NCI-H1092 treated with DMSO at 0.1 percent for 48 hours (cell line): ENCODE measurements at places on chromosomes 16 and 17.

GRCh38 chr16:20325005-20325404 lies 2.3 kb downstream of the GP2 start:
- DNase-seq = no peak

DNA sequence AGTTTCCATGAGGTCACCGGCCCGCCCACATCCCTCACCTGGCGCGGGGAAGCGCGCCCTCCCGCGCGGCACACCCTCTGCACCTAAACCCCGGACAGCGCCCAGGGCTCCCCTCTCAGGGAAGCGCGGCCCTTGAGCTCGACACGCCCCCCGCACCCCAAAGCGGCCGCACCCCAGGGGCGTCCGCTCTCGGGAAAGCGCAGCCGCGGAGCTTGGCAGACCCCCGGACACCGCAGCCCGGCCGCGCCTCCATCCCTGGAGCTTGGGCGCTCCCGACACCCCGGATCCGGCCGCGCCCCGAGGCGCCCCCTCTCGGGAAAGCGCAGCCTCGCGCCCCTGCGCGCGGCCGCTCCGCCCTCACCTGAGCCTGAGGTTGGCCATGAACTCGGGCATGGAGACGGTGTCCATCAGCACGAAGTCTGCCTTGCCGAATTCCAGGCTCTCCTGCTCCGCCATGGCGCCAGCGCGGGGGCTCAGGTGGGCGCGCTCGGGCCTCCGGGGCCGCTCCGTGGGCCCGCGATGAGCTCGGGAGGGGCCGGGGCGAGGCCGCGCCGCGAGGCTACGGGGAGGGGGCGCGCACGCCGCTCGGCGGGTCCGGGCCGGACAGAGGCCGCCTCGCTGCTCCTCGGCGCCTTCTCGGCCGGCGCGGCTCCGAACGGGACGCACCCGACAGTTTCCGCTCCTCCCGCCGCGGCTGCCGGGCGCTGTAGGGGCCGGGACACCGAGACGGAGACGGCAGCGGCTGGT lies at the start of gene MYO1D:
TSS of gene MYO1D (minus strand) at position 708 of the 747 bp plus-strand sequence. CDS start at position 456, 252 bp downstream.
- peak; percentile 61 for DNase-seq

DNA sequence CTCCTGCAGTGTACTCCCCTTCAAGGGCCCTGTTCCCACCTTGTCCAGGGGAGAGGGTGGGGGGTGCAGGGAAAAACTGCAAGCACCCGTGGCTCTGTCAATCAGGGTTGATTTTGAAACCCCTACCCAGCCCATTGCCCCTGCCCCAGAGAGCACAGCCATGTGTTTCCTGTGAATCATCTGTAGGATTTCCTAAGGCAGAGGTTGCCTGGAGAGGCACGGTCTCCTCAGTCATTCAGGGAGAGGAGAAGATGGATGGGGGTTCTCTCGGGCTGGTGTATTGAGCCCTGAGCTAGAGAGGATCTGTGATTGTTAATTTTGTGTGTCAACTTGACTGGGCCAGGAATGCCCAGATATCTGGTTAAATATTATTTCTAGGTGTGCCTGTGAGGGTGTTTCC lies 3.5 kb upstream of the AGRP start:
- DNase-seq = no peak

- DNase-seq = peak; percentile 59
Measured at GRCh38 chr16:9134739-9135138, 43.3 kb downstream of the HAPSTR1 start.

- DNase-seq = no peak
Measured at GRCh38 chr17:1753767-1754429, 8.0 kb upstream of the SERPINF1 start.

GRCh38 chr16:85002099-85002541 lies 9.2 kb downstream of the ZDHHC7 start:
- no peak for DNase-seq

- no peak for DNase-seq
Measured at GRCh38 chr17:67290244-67290643, 45.2 kb upstream of the HELZ start.

DNA sequence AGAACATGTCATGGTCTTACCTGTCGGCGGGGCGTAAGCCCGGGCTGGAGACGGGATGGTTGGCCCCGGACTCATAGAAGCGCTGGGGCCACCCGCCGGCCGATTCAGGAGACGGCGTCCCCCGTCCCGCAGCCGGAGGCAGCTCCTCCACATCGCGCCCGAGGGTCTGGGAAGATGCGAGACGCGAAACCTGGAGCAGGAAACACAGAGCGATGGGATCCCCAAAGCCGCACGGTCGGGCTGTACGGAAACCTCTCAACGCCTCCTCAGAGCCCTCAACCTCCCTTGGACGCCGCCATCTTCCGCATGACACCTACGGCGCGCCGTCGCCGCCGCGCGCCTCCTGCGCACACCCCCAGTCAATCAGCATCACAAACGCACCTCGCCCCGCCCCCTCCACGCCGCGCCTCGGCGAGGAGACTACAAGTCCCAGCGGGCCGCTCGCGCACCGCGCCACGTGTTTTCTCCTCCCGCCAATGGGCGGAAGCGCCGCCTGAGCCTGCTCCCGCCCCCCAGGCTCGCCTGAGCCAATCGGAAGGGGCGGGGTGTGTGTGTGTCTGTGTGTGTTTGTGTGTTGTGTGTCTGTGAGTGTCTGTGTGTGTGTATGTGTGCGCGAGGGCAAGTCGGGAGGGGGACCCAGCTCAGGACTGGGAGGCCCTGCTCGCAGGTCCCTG lies at the start of the genes ATPAF2 and GID4:
TSS of gene ATPAF2 (minus strand) at position 308 of the 674 bp plus-strand sequence. CDS start at position 153, 155 bp downstream.
TSS of gene GID4 (plus strand) at position 548 of the 674 bp plus-strand sequence. CDS start at position 605, 57 bp downstream.
- DNase-seq = peak; percentile 93

- DNase-seq = no peak
Measured at GRCh38 chr17:31724619-31725018, 134.4 kb downstream of the COPRS start.

DNA sequence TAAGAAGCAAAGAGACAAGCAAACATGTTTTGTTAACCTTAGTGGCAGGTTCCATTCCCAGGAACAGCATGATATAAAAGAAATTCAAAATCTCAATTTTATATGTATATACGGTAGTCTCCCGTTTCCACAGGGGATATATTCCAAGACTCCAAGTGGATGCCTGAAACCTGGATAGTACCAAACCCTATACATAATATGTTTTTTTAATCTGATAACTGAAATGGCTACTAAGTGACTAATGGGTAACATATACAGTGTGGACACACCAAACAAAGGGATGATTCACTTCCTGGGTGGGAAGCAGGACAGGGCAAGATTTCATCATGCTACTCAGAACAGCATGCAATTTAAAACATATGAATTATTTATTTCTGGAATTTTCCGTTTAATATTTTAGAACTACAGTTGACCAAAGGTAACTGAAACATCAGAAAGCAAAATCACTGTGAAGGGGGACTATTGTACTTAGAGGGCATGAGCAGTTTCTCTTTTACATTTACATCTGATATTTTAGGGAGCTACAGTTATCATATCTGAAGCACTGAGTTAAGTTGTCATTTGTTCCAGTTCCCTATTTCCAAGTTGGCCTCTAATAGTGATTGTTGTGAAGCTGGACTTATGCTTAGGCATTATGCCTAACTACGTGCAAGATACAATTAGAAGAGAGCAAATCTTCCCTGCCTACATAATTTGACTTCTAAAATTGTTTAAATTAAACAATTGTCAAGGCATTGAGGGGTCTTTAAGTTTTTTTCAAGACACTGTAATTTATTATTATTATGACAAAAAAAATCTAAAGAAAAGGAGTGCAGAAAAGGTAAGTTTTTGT lies 34.1 kb upstream of the ABCA6 start:
- DNase-seq = no peak

DNA sequence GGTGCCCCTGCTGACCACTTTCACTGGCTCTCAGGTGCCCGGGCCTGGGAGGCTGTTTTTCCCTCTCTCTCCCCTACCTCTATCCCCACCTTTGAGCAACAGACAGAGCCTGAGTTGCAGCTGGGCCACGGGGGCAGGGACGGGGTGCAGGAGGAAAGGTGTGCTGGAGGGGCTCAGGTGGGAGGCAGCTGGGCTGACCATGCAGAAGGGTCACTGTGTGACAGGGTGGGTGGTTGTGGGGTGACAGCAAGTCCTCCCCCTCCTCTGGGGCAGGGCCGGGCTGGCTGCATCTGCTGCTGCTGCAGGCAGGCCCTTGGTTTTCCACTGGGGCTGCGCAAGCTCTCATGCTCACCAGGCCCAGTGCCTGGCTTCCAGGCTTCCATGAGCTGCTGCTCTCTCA lies 6.6 kb downstream of the ZNF319 start:
- no peak for DNase-seq

GRCh38 chr17:6044261-6044660 lies 25.9 kb upstream of the WSCD1 start:
- no peak for DNase-seq

DNA sequence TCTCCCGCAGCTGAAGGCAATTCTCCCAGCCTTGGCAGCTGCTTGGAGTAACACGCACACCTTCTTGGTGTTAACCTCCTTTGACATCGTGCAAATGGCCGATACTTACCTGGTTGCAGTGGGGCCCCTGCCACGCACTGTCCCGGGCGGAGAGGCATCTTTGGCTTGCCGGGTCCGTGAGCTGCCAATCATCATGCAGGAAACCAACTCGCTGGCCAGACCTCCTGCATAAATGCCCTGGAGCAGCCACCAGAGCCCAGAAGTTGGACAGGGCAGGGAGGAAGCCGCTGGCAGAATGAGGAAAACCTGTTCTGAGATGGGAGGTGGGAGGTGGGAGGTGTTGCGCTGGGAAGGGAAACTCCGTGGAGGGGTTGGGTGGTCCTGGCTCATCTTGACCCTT lies 41.7 kb upstream of the CREBBP start:
- DNase-seq = no peak

GRCh38 chr17:1197781-1198490 lies 18.2 kb upstream of the ABR start:
- no peak for DNase-seq

DNA sequence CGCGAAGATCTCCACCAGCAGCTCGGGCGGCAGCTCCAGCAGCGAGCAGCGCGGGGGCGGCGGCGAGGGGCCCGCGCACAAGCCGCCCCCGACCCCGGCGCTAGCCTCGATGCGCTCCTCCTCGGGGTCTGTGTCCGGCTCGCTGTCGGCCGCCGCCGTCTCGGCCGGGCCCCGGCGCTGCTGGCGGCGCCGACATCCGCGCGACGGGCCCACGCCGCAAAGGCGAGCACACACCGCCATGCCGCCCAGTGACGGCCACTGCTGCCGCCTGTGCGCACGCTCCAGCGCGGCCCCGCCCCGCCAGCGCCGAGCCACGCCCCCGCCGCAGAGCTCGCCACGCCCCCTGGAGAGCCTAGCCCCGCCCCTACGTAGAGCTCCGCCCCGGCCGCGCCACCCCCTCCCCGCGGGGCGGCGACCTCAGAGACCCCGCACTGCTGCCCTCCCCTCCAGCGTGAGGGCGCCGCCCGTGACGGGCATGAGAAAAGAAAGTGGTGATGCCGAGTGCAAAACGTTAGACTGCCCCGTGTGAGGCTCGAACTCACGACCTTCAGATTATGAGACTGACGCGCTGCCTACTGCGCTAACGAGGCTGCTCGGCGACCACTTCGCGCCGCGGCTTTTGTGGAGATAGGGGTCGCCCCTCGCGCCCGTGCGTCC lies at the start of gene FBXO31:
TSS of gene FBXO31 (minus strand) at position 272 of the 657 bp plus-strand sequence. CDS start at position 240, 32 bp downstream.
- DNase-seq = peak; percentile 94

GRCh38 chr16:12062343-12063003 lies 85.9 kb downstream of the SNX29 start:
- no peak for DNase-seq

DNA sequence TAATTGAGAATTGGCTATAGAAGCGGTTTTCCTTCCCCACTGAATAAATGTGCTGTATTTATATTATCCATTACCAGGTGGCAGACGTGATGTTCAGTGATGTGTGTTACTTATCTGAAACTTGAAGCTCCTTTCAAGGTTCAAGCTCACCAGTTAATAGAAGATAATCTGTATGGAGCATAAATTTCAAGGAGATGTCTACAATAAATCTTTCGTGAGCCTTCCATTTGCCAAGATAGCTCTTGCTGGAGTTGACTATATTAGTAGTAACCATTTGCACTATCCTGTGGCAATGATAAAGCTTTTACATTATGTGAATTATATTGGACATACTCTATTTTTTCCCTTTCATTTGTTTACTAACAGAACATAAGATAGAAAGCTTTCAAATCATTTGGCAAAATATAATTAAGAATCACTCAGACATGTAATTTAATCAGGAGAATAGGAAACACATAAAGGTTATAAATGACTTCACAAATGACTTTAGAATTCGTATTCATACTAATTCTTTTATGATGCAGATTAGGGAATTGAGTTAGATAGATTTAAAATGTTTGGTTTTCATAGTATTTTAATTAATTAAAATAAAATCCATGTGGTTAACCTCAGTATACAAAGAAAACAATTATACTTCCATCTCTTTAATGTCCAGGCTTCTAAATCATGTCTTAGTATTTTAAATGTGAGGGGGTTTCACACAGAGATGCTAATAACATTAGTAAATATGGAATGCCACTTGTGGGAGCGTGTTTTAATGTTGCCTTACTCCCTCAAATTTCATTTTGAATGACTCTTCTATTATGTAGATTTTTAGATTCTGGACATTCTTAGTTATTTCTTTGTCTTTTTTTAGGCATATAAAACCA lies 664.4 kb upstream of the CDH8 start:
- DNase-seq = no peak

GRCh38 chr16:11211061-11211976 lies 44.7 kb downstream of the SOCS1 start:
- no peak for DNase-seq

GRCh38 chr17:6756425-6757031 lies 682 bp downstream of the XAF1 start:
- no peak for DNase-seq

DNA sequence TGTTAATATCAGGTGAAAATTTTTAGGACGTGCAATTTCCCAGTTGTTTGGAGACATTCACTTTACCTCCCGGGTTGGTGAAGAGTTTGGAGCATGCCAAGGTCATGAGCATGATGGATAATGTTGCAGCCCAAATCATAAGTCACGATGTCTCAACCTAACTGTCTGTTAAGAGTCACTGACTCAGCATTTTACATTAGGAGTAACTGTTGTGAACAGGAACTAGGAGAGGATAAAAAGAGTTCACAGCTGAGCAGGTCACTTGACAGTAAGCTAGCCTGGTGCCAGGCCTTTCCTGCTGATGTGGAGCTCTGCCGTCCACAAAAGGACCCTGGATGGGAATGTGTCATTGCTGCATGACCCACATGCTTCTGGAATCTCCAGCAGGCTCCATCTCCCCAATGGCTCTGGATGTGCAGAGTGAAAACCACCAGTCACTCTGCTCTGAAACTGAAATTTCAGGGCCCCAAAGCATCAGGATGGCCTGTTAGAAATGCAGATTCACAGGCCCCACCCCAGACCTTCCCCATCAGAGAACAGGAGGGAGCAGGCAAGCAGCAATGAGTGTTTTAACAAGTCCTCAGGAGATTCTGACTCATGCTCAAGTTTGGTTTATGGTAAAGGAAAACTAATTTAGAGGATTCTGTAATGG lies 371.6 kb upstream of the MAF start:
- DNase-seq = no peak

- DNase-seq = no peak
Measured at GRCh38 chr17:8243827-8244226, 4.0 kb downstream of the CTC1 start.

DNA sequence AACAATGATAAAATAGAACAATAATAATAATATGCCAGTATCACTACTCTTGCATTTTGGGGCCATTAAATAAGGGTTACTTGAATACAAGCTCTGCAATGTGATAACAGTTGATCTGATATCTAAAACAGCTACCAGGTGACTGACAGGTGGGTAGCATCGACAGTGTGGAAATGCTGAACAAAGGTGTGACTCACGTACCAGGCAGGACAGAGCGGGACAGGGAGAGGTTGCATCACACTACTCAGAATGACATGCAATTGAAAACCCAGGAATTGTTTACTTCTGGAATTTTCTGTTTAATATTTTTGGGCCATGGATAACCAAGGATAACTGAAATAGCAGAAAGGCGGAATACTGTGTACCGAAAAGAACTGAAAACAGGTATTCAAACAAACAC lies 15.8 kb upstream of the ZNF19 start:
- DNase-seq = no peak
